ENCODE measurements at places on chromosomes 12 and 14. TPM values are rescaled to one million over a fixed set of nuclear protein-coding genes. Genes with fewer than 3 reads are reported as not detected.

DDHD1 gene
- total RNA-seq, result 41.9 TPM

MDGA2 gene
- not detected for total RNA-seq

ASIC1 gene
- total RNA-seq, result 1.6 TPM

TRIM9 gene
- 0.64 TPM for total RNA-seq

DACT1 gene
- 35.8 TPM for total RNA-seq

KRAS gene
- 15.1 TPM for total RNA-seq

DNA sequence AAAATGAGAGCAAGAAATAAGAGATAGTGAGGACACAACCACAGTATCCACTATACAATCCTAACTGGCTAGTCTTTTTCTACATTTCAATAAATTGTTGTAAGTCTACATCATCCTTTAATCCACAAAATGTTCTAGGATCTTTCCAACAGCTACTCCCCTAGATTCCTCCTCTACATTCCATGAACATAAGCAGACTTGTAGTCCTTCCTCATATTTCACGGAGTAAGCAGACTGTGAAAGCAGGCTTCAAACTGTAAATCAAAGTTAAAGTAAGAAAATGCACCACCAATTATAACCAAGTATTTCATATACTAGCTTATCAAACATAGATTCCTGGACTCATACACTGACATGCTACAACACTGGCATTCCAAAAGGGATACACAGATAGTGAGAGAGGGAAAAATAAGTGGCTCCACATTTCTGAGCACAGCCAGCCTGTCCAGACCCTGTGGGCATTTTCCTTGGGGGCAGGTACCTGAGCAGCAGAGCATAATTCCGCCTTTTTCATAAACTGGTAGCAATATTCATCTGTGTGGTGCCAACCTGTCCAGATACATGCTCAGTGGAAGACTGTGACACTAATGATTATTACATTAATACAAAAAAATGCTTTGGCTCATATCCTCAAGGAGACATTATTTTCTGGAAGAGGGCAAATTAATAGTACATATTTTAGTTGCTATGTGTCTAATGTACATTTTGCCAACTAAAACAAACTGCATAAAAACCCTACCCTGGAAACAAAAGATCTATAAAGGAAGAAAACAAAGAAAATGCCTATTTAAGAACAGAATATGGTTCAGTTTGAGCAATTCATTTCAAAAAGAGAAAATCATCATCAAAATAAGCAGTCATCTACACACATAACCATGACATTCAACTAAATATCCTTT is 113.3 kb upstream of the FSCB start:
- DNase-seq, result no peak

DNA sequence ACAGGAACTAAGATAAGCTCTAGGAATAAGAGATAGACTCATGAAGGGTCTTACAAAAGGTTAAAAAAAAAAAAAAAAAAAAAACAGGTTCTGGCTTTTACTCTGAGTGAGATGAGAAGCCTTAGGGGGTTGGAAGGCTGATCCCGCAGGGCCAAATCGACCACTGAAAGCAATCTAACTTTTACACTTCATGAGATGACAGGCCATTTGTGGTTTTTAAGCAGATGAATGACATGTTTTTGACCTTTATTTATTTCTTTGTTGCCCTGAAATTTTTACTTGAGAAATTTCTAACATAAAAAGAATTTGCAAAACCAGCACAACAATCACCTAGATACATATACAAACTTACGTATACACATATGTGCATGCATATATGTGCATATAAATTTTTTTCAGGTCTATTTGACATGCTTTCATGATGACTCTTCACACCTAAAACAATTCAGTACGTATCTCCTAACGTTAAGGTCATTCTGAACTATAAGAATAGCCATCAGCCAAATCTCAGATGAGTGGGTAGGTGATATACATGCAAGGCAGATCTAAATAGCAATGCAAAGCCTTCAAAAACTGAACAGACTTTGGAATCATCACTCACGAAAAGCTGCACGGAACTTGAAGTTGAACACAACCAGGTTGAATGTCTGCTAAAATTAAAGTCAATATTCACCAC is 87.0 kb downstream of the R3HDM2 start:
- no peak for DNase-seq

- DNase-seq, result no peak
Observed at GRCh38 chr12:24393071-24393470, 443.6 kb upstream of the SOX5 start.

- DNase-seq, result no peak
Observed at GRCh38 chr14:69373104-69373503, 25.0 kb downstream of the ERH start.

- DNase-seq, result no peak
Observed at GRCh38 chr12:124856132-124856841, 7.4 kb downstream of the SCARB1 start.

GRCh38 chr14:99342204-99342603 is 70.2 kb upstream of the BCL11B start:
- no peak for DNase-seq

DNA sequence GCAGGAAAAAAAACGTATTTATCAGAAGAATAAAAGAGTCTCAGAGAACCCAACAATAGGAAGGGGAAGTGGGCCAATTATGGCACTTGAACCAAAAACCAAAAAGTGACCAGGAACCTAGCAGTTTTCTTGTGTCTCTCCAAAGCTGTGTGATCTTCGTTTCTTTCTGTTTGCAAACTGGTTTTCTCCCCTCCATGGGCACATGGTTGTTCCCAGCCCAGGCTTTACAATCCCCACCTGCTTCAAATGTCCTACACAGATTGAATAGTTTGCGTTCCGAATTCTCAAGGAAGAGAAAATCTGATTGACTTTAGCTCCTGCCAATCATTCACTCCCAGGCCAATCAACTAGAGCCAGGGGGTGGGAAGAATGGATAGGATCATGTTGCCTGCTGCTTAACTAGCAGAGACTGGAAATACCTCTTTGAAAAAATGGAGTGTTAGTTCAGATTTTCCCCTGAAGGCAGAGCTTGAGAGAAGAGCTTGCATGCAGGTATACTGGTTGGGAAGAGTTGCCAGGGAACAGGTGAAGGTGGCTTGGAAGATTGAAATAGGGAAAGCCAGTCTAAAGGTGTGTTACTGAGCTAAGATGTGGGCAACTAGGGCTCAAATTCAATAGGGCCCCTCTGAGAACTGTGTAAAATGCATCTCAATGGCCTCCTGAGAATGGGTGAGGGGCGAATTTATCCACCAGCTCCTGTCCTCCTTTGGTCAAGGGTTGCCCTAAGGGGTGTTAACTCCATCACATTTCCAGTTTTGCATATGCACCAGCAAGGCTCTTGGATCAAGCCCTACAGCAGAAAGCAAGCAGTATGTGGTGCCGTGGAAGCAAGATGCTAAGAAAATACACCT is 106.4 kb upstream of the SRRM4 start:
- no peak for DNase-seq

GRCh38 chr12:81176796-81177195 is 98.9 kb downstream of the ACSS3 start:
- no peak for DNase-seq

- no peak for DNase-seq
Observed at GRCh38 chr12:112537710-112538396, 119.1 kb downstream of the PTPN11 start.

DNA sequence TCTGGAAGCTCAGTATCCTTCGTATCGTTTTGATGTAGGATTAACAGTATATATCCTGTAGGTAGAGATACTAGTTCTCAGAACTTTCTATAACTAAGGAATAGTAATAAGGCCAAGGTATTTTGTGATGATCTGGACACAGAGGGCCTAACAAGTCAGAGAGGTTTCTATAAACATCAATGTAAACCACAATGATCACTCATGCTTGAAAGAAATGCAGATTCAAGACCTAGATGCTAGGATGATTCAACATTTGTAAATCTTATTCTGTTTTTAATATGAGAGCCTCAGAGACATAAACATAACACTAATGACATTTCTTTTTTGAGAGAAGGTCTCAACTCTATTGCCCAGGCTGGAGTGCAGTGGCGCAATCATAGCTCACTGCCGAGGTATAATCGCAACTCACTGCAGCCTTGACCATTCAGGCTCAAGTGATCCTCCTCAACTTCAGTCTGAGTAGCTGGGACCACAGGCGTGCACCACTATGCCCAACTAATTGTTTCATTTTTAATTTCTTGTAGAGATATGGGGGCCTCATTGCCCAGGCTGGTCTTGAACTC is 16.2 kb downstream of the SUPT16H start:
- no peak for DNase-seq

- no peak for DNase-seq
Observed at GRCh38 chr12:59059088-59059935, 139.0 kb upstream of the LRIG3 start.

- peak; percentile 71 for DNase-seq
Observed at GRCh38 chr14:59251811-59252771, 63.6 kb downstream of the DAAM1 start.

GRCh38 chr12:30067146-30067545 is 283.4 kb upstream of the TMTC1 start:
- DNase-seq, result no peak

GRCh38 chr14:50875359-50876070 is 3.7 kb downstream of the ABHD12B start:
- DNase-seq, result no peak

- no peak for DNase-seq
Observed at GRCh38 chr12:65004270-65004669, 116.8 kb downstream of the WIF1 start.

DNA sequence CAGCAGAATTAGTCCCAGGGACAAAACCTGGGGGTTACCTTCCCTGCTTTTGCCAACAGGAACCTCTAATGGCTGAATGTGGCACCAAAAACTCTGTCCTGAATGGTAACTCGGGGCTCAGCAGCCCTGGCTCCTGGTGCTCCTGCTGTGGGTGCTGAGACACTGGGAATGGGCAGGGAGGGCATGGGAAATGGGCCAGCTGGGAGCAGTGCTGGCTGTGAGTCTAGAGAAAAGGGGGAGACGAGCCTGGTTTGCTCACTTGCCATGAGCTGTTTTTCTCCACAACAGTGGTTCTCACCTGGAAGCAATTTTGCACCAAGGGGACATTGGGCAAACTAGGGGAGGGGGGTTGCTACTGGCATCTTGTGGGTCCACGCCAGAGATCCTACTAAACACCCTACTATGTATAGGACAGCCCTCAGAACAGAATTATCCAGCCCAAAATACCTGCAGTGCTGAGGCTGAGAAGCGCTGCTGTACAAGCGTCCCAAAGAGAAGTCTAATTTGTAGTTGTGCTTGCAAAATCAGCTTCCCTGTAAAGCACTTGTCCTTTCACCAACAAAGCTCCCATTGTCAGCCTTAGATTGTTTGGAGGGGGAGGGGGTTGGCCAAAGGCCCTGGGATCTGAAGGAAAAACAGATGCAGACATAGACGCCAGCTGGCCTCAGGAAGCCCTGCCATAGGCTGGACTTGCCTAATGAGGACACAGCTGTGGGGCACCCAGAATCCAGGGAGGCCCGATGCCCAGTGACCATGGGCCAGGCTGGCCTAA is 3.6 kb downstream of the LRRC74A start:
- no peak for DNase-seq

GRCh38 chr12:2486796-2487195 is 308.0 kb upstream of the FKBP4 start:
- no peak for DNase-seq

DNA sequence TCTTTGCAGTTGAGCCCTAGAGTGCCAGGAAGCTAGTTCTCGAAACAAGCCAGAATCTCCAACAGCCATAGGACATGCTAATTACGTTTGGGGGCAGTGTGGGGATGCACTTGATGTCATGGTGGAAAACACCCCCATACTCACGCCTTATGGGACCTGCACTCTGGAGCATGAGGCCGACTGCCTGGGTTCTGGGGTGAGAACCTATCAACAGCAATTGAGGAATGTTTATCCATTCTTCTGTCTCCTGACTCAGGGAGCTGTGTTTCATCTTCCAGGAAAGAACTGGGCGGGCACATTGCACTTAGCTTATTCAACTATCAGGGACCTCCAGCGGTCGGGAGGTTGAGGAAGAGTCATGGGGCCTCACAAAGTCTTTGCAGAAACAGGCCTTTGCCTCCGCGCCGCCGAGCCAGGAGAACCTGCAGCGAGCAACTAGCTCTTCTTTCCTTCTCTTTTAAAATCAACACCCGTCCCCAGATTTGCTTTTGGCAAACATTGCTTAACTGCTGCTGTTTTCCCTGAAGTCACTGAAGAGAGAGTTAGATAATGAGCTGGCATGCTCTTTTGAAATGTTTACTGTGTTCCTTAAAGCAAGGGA is 226.1 kb upstream of the DIO3 start:
- peak; percentile 34 for DNase-seq

DNA sequence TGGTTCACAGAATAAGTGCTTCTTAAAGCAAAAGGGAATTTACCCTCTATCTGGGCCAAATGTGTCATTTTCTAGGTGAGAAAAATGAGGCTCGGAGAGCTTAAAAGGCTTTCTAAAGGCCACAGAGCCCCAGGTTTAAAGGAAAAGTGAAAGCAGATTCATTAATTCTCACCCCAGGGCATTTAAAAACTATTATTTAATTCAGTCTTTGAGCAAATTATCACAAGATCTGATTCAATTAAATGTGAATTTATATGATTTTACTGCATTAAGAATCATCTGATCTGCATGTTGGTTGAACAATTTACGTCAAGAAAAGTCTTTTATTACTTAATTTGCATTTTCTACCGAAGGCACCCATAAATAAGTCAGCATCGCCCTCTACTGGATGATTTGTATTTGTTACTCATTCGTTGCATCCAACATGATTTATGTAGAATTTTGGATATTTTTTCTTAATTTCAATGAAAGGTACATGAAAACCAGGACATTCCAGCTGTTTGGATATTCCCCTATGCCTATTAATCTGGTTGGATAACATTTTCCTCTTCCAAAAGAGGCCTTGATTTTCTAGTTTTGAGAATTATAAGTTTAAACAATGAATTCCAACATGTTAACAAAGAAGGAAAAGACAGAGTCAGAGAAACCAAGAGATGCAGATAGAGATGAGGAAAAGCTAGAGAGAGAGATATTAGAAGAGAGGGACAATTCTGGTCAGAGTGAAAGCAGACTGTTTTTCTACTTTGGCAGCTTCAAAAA is 19.1 kb upstream of the DHRS7 start:
- DNase-seq, result peak; percentile 79

- no peak for DNase-seq
Observed at GRCh38 chr14:59465316-59466135, at the start of gene GPR135. TSS of gene GPR135 (minus strand) at chr14:59465380. CDS start at chr14:59465226, 154 bp downstream.
